ENCODE measurements at places on chromosomes 2 and 18.

DNA sequence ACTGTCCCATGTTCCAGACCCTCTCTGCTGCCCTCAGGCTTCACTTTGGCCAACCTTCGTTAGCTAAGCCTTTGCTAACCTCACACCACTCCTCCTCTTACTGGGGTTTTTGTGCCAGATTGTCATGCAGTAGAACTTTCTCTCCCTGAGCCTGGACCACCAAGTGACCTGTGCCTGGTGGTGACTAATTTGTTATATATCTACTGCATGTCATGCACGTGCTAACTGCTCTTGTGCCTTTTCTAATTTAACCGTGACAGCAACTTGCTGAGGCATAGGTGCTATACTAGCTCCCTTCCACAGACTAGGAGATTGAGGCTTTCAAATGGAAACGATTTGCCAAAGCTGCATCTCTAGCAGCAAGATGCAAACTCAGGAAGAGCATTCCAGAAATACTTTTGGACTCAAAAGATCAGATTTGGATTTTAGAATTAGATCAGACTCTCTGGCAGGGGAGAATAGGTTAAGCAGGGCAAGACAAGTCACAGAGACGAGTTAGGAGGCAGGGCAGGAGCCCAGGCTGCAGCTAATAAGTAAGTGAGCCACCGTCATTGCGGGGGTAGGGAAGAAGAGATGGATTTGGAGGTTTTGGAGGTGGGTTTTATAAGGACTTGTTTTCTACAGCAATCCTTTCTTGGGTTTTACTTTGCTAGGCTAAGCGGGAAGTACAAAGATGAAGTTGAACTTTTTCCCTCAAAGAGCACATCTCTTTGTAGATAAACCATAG lies 1.8 kb downstream of the PPP1R7 start:
- DNase-seq: no peak

DNA sequence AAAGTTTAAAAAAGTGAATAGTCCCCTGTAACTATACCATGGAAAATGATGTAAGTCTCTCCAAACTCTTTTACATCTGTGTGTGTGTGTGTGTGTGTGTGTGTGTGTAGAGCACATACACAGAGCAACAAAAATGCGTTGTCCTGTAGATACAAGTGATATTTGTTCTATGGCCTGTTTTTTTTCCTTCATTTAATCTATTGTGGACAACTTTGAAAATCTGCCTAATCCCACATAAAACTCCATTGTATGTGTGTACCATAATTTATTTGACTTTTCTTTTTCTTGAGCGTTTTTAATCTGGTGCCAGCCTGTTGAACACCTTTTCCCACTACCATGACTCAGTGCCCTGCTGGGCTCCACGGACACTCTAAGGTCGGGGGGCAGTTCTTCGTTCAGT lies 52.3 kb upstream of the ELOA2 start:
- no peak for DNase-seq

DNA sequence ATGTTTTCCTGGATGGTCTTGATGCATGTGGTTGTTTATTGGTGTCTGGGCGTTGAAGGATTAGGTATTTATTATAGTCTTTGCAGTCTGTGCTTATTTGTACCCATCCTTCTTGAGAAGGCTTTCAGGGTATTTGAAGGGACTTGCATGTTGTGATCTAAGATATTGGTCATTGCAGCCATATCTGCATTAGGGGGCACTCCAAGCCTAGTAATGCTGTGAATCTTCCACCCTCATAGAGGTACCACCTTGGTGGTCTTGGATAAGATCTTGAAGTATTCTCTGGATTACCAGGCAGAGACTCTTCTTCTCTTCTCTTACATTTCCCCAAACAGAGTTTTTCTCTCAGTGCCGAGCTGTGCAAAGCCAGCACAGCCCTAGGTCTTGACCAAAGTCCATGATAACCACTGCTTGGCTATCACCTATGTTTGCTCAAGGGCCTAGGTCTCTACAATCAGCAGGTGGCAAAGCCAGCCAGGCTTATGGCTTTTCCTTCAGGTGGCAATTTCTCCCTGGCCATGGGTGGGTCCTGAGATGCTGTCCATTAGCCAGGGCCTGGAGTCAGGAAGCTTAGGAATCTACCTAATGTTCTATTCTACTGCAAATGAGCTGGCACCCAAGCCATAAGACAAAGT lies 15.4 kb upstream of the PPP1R1C start:
- no peak for DNase-seq

- no peak for DNase-seq
These were observed at the start of gene COL3A1 for GRCh38 chr2:188974164-188974563. TSS of gene COL3A1 (plus strand) at chr2:188974373. CDS start at chr2:188974490, 117 bp downstream.

DNA sequence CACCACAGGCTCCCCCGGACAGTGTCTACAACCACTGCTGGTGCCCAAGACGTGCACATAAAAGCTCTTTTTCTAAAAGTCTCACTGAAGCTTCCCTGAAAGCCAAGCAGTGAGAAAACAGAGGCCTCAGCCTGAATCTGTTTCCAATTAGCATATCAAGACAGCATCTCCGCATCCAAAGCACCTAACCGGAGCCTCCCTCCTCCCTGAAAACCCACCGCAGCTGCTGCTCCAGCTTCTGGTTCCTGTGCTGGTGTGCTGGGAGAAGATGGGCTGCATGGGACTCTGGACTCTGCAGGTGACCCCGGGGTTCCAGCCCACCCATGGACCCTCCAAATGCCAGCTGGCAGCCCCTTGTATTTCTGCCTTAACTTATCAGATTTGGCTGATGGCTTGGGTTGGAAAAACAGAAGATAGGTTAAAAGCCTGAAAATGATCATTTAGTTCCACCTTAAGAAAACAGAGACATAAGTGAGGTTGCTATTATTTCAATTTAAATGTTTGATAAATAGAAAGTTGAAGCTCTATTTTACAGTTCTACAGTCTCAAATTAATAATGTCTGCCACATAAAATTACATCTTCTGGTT lies 103.3 kb downstream of the TMEM18 start:
- no peak for DNase-seq

DNA sequence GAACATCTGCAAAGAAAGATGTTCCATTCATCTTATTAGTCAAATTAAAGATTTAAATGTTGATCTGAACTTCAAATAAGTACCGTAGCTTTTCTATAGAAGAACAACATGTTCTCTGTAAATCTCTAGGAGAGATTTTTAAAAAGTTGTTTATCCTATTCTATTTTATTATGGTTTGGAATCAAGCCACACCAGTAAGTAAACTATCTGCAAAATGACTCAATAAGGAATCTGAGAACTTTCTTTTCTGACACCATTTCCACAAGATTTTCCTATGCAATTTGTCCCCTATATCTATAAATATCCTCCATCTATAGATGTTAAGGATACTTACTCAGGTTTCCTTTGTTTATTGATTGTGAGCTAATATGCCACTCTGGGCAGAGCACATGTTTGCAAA lies 736.6 kb downstream of the CBLN2 start:
- no peak for DNase-seq

GRCh38 chr2:109448946-109449788 lies 164.6 kb downstream of the SEPTIN10 start:
- DNase-seq: peak; percentile 95

- no peak for DNase-seq
These were observed 589.2 kb upstream of the ZEB2 start for GRCh38 chr2:145108959-145109710.

DNA sequence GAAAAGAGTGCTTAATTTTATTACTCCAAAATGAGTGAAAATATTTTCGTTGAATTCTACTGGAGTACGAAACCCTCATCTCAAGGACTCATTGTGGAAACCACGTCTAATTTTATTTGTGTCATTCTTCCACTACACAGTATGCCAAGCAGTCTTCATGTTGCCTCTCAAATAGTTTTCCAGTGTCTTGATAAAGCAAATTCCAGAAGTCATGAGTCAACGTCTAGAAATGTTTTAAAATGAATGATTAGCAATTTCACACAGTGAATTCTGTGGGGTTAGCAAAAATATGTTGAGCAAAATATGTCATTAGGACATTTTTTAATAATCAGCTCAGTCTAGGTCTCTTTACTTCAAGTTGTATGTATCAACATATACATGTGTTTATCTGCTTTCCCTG lies 865.5 kb downstream of the DSC3 start:
- DNase-seq: no peak

DNA sequence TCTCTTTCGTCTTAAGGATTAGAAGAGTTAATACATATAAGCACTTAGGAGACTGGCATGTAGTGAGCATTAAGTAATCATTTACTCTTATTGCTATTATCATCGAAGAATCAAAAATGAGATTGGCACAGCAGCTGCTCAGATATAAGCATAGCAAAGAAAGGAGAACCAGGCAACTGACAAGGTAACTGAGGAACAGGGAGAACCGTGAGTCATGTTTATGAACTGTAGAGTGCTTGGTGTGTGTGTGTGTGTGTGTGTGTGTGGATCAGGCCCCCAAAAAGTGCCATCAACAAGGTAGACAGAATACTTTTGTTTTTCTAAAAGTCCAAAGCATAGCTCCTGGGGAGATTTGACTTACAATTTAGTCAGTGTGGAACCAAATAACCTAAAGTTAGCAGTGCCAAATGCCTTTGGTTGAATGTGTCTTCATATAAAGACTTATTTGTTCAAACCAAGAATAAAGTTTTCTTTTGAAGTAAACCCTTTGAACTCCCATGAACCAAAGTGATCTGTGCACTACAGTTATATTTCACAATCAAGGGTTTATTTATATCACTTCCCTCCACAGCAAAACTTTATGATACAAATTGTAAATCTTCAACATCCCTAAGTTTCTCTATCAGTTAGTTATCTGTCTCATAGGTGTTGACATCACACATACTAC lies 660.6 kb downstream of the NYAP2 start:
- DNase-seq: no peak

DNA sequence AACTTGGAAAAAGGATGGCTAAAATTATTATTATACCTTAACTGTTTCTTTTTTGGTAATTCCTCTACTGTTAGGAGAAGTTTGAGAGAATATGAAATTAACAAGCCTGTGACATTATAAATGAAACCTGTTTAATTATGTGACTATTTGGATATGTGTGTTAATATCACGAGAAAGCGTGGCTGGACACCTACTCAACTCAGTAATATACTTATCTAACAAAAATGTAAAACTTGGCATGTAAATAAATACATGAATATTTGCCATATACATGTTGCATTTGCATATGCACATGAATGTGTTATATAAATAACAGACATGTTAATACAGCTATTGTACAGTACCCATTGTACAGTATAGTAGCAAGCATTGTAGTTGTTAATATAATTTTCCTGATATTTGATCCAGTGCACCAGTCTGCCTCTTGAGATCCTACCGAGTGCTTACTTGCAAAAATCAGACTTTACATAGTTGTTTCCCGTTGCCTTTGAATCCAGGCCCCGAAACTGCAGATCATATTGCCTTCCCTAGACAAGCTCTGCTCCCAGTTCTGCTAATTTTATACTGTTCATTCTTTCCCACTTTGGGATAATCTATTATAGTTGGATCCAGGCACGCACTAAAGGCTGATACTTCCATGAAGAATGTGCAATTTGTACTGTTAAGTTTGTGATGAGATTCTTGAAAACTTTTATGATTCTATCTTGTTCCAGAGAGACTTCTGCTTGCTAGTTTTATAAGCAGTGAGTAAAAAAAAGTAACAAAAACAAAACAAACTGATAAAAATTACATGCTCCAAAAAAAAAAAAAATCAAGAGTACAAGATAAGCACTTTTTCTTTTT lies 395.6 kb downstream of the ARHGAP15 start:
- DNase-seq: no peak

DNA sequence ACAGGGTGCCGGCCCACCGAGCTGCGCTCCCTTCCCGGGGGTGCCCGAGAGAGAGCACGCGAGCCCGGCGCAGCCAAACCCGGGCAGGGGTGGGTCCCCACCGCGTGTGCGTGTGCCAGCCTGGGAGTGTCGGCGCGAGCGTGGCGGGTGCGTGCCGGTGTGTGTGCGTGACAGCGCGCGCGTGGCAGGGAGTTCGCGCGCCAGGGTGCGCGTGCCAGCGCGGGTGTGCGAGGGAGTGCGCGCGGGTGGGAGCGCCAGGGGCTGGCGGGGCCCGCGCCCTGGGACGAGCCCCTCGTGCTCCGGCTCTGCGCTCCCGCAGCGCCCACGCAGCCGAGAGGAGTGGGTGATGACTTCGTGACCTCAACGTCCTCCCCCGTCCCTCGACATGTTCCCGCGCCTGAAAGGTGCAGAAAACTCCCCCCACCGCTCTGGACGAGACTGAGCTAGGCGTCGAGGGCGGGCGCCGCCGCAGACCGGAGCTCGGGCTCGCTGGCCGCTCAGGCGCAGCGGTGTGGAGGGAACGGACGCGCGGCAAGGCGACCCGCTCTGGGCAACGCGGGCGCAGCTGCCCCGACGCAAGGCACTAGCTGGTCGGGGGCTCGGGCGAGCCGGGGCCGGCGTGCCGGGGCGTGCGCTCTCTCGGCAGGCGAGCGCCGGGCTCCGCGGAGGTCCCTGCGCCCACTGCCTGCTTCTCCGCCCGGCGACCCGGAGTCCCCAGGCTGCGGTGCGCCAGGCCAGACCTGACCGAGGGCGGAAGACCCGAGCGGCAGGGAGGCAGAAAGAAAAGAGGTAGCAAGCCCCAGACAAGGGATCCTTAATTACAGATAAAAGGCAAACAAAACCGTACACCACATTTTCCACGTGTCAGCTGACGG lies 582.8 kb downstream of the ZEB2 start:
- DNase-seq: no peak

DNA sequence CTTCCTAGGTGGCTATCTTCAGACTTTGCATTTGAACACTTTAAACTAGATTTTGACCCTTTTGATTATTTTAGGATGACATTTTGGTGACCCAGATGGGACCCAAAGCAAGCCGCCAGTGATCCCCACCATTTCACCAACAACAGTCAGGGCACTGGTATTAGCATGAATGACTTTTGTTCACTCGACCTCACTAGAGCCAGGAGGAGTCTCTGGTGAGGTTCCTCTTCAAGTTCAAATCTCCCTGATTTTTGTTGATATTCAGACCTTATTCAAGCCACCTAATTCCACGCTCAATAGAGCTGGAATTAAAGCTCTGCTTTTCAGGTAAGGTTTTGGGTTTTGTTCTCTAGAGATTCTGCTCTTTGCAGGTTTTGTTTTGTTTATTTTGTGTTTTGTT lies 202.3 kb downstream of the MREG start:
- no peak for DNase-seq

- no peak for DNase-seq
These were observed 100.2 kb downstream of the PID1 start for GRCh38 chr2:229170916-229171315.

GRCh38 chr2:59025157-59025757 lies 784.1 kb upstream of the FANCL start:
- peak; percentile 37 for DNase-seq

- no peak for DNase-seq
These were observed 113.1 kb downstream of the UXS1 start for GRCh38 chr2:106080959-106081358.

GRCh38 chr2:60558536-60558935 lies 5.1 kb upstream of the BCL11A start:
- no peak for DNase-seq

GRCh38 chr2:183868707-183869106 lies 729.6 kb upstream of the ZNF804A start:
- DNase-seq: no peak

DNA sequence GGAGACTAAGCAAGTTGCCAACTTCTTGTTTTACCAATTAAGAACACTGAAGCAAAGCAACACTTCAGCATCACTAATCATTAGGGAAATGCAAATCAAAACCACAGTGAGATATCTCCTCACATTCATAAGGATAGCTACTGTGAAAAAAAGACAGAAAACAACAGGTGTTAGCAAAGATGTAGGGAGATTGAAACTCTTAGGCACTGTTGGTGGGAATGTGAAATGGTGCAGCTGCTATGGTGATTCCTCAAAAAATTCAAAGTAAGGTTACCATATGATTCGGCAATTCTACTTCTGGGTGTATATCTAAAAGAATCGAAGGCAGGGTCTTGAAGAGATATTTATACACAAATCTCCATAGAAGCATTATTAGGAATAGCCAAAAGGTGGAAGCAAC lies 8.6 kb upstream of the PRKD3 start:
- DNase-seq: no peak
